ENCODE measurements at places on chromosomes 4 and X.

DNA sequence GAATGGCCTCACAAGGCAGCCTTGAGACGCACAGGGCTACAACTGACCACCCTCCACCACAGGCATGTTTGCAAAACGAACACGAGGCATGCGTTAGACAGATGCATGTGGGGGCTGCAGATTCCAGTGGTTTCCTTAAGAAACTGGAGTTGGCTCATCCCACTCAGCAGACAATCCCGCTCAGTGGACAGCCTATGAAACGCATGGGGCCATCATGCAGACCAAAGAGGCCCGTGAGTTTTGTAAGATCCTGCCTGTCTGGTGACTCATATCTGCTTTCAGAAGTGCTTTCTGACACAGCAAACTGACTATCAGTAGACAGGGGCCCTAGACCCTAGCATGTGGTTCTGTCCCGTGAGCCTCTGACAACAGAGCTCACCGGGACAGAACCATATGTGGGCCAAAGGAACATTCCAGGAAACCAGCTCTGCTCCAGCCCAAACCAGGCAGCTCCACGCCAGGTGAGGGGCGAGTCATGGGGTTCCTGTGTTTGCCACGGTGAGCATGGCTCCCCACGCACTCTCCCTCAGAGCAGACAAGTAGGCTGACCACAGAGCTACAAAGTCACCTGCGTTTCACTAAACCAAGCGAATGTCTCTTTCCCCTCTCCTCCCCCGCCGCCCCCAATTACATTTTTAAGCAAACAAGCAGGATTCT is 74.4 kb downstream of the MTMR1 start:
- DNase-seq: no peak

DNA sequence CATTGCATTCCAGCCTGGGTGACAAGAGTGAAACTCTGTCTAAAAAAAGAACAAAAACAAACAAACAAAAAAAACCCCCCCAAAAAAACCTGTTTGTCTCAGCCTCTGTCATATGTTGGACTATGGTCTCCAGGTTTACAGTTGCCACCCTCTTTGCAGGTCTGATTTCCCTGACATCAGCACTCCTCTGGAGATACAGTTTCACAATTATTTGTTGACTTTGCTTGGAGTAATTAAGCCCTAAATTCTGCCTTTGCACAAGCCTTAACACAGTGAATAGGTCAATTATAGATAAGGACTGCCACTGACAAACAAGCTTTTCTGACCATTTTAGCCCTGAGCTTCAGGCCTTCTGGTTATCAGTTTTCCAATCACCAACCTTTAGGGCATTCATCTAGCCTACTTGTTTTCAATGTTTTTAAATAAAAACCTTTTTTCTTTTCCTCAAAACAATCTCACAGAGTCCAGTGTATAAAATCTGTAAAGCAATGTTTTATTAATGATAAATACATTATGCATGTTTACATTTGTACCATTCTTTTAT is 20.4 kb upstream of the MAPK10 start:
- DNase-seq: no peak

GRCh38 chr4:99136329-99136728 is 7.8 kb downstream of the ADH4 start:
- no peak for DNase-seq

DNA sequence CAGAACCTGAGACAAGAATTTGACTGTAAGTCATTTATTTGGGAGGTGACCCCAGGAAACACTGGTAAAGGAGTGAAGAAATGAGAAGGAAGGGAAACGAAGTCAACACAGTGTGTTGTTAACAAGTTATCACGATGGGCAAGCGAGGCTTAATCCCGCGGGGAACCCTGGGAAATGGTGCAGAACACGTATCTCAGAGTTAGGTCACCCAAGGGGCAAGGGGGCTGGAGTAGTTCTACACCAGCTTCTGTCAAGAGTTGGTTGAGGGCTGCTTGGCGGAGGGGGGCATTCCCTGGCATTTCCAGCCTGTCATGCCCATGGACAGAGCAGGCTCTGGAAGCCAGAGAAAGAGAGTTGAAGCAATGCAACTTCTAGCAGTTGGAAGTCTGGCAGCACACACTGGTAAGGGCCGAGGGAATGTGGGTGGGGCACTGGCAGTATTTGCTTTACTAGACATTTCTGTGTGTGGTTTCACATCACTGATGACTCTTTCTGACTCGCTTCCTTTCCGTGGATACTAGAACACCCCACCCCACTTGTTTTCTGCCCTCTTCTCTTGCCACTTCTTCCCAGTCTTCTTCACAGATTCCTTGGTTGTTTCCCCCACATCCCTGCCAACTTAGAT is 52.2 kb upstream of the ADGRG2 start:
- no peak for DNase-seq

GRCh38 chrX:134548257-134549201 is 88.6 kb downstream of the HPRT1 start:
- no peak for DNase-seq

DNA sequence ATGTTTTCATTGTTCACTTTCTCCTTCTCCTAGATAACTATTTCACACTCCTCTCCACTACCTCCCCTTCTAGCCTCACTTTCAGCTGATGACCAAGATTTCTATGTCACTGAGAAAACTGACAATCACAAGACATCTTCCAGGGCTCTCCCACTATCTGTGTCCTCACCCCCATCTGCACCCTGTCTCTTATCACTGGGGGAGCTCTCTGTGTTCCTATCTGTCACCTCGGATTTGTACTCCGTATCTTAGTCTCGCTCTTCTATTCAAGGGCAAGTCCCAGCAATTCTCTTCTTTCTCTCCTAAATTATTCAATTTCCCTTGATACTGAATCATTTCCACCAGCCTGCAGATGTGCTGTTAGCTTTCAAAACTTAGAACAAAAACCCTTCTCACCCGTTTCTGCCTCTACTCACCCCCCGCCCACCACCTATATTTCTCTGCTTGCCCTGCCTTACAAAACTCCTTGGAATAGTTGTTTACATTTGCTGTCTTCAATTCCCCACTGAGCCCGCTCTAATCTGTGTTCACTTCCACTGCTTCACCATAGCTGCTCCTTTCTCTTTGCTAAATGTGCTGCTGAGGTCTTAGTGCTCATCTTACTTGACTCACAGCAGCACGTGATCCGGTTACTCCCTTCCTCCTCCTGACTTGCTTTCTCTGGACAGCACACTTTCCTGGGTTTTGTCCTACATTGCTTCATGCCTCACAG is 293.2 kb downstream of the UNC5C start:
- DNase-seq: no peak

Measured in stimulated activated CD8-positive, alpha-beta memory T cell treated with anti-CD3 and anti-CD28 coated beads, Interleukin-7, amount 100 ng/mL, for 1 hour (primary cell).